ENCODE measurements at places on chromosomes 12 and 14.

- DNase-seq = no peak
These were observed 367.3 kb downstream of the BCL11B start for GRCh38 chr14:98904677-98905076.

GRCh38 chr14:44529026-44529425, 21.9 kb upstream of the FSCB start:
- no peak for DNase-seq

DNA sequence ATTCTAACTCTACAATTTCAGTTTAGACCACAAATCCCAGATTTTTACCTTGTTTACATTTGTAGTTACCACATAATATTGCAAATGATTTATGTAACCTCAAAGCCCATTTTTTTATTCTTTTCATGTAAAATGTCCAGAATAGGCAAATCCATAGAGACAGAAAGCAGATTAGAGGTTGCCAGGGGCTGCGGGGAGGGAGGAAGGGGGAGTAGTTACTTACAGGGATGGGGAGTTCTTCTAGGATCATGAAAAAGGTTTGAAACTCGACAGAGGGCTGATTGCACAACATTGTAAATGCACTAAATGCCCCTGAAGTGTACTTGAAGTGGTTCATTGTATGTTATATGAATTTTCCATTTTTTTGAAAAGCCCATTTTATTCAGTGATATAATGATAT, 66.5 kb downstream of the PPP2R5C start:
- DNase-seq = no peak

DNA sequence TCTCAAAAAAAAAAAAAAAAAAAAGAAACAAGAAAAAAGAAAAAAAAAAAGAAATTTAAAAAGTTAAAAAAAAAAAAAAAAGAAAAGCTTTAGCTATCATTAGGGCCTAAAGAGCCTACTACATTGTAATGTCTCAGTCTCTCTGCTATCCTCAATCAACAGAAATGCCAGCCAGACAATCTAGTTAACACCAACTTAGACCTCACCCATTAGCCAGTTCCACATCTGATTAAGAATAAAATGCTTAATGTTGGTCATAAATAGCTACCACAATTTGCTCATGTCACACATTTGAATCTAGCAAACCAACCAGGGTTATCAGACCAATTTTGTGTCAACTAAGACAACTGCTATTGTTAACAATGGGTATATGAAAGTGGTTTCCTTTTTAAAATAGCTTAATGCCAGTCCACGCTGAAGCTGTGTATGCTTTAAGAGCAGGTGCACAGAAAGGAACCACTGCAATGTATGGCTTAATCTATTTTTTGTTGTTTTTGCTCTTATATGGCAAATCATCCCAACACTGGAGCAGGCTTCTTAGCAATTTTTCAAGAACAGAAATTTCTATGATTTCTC, 45.5 kb upstream of the SELPLG start:
- no peak for DNase-seq

DNA sequence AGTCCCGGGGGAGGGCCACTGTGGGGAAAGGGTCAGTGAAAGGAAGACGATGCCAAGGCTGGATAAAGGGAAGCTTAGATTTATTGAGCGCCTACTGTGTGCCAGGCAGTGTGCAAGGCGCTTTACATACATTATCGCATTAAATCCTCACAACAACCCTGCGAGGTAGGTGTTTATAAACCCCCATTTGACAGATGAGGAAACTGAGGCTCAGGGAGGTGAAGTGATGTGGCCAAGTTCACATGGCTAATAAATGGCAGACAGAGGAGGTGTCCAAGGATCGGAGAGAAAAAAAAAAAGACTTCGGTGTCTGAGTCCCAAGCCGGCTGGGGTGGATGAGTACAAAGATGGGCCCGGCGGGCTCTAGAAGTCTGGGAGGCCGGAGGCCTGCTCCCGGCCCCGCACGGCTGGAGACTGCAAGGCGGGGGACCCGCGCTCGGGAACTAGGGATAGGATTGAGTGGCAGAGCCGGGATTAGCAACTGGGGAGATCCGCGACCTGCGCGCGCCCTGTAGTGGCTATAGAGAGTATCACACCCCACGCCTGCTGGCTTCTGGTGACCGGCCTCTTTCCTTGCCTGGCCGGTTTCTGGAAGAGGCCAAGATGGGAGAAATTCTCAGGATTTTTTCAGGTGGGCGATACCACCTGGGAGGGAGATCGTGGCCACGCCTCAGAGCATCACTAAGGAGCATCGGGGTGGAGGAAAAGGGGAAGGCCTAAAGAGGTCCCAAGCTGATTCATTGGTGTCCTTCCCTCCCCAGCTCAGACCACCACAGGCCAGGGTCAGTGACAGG, 3.9 kb downstream of the DDN start:
- DNase-seq = peak; percentile 63

DNA sequence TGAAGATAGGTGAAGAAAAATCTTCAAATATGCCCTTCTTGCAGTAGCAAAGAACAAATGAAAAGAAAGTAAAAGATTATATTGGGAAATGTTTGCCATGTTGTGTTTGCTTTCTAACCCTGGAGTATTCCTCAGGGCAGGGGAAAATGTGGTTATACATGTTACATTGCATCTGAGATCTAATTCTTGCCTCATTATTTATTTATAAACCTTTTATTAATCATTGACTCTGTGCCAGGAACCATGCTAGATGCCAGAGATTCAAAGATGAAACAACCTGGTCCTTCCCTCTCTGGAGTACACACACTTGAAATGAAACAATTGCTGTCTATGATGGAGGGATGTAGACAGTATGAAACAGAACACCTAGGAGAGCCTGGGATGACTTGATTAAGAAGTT, 128.1 kb upstream of the HMGA2 start:
- DNase-seq = no peak

- no peak for DNase-seq
These were observed 145.7 kb downstream of the SAMD4A start for GRCh38 chr14:54712465-54713200.

DNA sequence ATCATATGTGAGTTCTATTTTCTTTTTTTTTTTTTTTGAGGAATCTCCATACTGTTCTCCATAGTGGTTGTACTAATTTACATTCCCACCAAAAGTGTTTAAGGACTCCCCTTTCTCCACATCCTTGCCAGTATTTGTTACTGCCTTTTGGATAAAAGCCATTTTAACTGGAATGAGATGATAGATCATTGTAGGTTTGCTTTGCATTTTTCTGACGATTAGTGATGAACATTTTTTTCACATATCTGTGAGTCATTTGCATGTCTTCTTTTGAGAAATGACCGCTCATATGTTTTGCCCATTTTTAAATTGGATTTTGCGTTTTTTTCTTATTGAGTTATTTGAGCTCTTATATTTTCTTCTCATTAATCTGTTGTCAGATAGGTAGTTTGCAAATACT, 394.8 kb downstream of the LRFN5 start:
- DNase-seq = no peak

- DNase-seq = no peak
These were observed at the start of gene SLC25A47 for GRCh38 chr14:100323121-100323941. Gene SLC25A47, plus strand, starts transcription at chr14:100323339. Its CDS starts 76 bp downstream, at chr14:100323415.

DNA sequence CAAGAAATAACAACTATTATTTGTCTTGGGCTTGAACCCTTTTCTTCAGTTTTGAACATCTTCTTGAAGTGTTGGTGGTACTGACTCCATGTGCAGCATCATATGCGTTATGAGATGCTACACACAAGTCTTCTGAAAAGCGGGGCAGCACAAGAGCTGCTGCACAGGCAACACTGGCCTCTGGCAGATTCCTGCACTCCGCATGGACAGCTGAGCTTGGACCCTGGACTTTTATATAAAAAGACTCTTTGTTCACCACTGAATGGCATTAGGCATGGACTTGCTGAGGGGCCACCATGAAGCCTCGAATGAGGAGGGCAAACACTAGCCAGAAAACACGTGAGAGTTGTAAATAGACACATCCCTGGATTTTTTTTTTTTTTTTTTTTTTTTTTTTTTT, 210.8 kb upstream of the NPAS3 start:
- no peak for DNase-seq

- no peak for DNase-seq
These were observed 37.6 kb downstream of the ACADS start for GRCh38 chr12:120763250-120763649.

DNA sequence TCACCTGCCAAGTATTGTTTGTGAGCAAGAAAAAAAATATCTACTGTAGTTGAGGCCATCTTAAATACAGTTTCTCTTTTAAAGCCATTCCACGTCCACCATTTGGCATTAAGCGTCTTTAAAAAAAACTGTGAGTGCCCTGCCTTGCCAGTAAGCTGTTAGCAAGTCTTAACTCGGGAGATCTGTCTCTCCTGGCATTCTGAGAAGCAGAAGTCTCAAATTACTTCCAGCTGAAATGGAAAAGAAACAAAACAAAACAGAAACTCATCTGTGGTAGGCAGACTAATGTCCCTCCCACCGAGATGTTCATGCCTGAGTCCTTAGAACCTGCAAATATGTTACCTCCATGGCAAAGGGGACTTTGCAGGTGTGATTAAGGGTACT, 126.2 kb downstream of the CRADD start:
- no peak for DNase-seq

DNA sequence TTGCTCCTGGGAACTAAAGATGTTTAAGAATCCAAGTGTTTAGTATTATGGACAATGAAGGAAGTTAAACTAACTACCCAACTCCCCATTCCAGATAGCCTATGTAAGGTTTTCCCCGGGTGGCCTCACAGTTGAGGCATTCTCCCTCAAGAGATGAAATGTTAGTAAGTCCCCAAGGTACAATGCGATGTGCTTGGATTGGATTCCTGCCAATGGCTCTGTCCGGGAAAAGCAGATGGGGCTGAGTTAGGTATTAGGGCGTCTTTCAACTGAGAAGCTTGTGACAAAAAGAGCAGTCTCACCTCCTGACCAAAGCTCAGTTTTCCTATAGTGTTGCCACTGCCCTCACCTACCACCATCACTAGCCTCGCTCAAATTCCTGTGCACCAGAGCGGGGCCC, 64.8 kb upstream of the E2F7 start:
- no peak for DNase-seq

DNA sequence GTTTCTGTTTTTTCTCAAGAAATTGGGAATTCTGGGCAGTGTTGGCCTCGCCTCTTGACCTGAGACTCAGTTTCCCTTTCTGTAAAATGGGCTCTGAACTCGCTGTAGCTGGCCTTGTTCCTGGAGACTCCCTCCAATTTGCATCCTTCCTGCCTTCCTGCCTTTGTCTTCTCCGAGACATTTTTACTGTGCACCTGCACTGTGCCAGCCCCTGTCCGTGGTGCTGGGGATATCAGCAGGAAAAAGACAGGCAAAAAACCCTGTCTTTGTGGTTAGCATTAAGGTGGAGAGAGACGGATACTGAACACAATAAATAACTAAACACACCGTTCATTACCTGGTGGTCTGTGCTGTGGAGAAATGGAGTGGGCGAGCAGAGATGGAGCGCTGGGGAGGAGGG, 129.8 kb downstream of the AACS start:
- no peak for DNase-seq

GRCh38 chr12:50636505-50636904, 127.4 kb upstream of the ATF1 start:
- no peak for DNase-seq

DNA sequence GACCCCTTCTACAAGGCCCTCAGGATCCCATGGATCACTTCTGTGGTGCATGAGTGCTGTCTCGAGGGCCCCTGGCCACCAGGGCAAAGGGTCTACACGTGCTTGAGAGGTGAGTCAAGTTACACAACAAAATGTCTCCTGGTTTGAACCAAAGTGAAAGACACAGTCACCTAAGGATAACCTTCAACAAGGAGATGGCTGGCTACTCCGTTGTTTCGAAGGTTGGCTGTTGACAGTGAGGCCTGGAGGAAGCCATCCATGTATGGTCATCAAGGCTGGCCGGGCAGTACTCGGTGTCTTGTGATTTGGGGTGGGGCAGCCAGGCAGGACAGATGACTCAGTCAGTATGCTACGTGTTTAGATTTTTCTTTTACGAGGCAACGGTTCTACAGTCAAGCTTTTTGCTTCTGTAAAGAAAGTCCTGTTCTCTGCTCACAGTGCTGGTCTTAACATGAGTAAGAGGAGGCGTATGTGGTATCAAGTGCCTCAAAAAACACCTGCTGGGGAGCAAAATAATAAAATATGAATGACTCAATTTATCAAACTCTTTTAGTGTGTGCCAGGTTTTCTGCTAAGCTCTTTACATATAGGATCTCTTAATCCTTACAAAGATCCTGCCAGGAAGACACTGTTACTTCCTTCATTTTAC, 18.0 kb upstream of the NT5DC3 start:
- no peak for DNase-seq

GRCh38 chr12:75842090-75842489, 189.5 kb downstream of the PHLDA1 start:
- no peak for DNase-seq

GRCh38 chr12:99618657-99619056, 28.9 kb upstream of the GARIN6 start:
- DNase-seq = no peak

- DNase-seq = no peak
These were observed 345.8 kb downstream of the RPS29 start for GRCh38 chr14:49240383-49240782.

DNA sequence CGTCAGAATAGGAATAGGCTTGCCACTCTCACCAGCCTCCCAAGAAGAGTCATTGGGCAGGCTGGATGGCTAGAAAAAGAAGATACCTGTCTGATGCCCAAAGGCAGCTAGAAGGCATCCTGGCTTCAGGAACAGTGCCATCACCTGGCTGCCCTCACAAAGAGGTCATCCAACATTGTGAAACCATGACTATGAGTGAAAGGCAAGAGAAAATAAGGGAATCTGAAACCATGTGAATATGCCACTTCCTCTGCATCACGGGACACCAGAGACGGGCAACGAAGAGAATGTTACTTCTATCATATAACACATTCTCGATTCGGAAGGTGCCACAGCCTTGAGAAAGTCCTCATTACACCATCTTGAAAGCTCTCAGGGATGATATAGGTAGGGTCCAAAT, 182.0 kb downstream of the DAD1 start:
- DNase-seq = no peak

- DNase-seq = no peak
These were observed 95.8 kb downstream of the LGMN start for GRCh38 chr14:92652413-92653151.

- DNase-seq = no peak
These were observed 207.5 kb upstream of the RTL1 start for GRCh38 chr14:101110729-101111619.

DNA sequence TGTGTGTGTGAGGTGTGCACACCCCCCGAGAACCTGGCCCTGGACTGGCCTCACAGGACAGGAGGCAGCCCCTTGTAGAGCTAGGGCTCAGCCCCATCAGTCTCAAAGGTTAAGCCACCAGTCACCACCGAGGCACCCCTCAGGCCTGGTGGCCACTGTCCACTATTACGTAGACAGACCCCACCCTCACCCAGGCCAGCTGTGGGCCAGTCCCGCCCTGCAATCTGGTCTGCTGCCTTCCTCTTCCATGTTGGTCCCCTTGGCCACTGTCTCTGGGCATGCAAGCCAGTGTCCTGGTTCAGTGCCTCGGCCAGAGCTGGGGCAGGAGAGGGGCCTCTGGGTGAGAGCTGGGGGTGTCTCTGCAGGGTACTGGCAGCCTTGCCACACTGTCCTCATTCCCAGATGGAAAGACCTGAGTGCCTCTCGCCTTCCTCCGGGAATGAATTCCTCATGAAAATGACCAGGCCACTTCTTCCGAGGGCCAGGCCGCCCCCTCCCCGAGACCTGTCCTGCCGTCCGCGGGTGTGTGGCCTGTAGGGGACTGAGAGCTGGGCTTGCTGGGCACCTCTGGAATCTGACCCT, 897 bp upstream of the TEX22 start:
- no peak for DNase-seq

GRCh38 chr12:25764892-25765291, 193.6 kb upstream of the RASSF8 start:
- no peak for DNase-seq

Data from activated T-cell treated with anti-CD3 and anti-CD28 coated beads, Interleukin-2, amount 50 U/mL, for 72 hours (primary cell).